EH (cell line): ENCODE measurements at places on chromosomes 6 and 20.

GRCh38 chr6:158759966-158760617 is 59.1 kb downstream of the EZR start:
- DNase-seq: no peak

DNA sequence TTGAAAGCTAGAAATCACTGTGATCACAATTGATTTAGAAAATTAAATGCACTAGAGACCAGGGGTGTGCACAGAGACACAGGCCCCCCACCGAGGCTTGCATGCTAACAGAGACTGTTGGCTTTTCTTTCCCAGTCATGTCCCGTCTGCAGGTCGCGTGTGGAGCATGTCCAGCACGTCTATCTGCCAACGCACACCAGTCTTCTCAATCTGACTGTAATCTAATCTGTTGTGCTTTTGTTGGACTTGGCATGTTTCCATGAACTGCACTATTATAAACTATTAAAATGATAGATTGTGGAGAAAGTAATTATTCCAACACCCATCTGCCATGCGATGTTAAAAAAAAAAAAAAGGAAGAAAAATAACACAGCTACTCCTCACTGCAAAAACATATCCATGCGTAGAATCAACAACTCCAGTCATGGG is 17.7 kb downstream of the MYLIP start:
- no peak for DNase-seq

- no peak for DNase-seq
Observed at GRCh38 chr6:170206851-170207431, 83.9 kb downstream of the DLL1 start.

GRCh38 chr6:169315830-169316614 is 62.4 kb upstream of the THBS2 start:
- DNase-seq: no peak

DNA sequence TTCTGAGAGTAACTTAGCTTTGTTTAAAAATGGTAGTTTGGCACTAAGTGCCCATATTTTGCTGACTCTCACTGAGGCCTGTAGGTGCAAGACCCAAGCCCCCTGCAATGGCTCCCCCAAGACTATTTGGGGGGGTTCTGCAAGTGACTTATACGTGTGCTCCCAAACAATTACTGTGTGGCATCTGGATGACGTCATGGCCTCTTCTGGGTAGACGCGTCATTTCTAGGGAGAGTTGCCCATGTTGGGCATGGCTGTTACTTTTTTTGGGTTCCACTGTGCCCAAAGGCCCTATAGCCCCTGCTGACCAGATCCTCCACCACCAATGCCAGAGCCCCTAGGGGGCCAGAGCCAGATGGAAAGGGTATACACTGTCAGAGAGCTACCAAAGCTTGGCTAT is 110.3 kb upstream of the MYLIP start:
- DNase-seq: no peak

DNA sequence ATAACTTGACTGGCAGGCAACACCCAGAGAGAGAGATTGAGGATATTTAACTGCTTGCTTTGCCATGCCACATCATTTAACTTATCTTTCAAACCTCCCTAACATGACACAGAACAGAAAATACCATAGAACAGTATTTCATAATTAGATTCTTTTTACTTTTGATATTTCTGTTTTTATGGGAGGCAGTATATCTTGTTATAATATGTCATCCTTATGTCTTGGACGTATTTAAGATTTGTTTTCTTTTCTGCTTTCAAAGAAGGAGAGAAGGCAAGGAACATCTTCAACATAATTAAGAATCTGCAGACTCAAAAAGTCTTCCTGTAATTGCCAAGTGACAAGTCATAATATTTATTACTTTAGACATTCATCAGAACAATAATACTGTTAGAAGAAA is 1283.7 kb downstream of the GRIK2 start:
- DNase-seq: no peak

- no peak for DNase-seq
Observed at GRCh38 chr6:136236466-136237293, 13.4 kb downstream of the MTFR2 start.

DNA sequence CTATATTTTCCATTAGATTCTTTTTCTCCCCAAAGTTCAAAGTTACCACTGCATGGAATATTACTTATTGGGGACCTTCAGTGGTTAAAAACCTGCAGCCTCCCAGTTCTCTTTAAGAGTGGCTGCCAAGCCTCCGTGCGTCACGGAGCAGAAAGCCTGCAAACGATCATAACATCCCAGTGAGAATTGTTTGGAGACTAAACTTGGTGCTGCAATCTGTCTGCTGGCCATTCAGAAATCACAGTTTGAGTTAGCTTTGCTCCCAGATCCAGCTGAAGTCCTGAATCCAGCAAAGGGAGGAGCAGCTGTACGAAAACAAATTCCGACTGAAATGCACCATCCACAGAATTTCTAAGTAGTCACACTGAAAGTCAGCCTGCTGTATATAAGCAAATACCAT is 213.5 kb upstream of the PDE10A start:
- DNase-seq: no peak

- no peak for DNase-seq
Observed at GRCh38 chr20:36825385-36826104, 50.4 kb upstream of the TLDC2 start.

- DNase-seq: no peak
Observed at GRCh38 chr6:56062836-56063235, 184.5 kb downstream of the COL21A1 start.

- DNase-seq: no peak
Observed at GRCh38 chr6:81638366-81638765, 114.1 kb downstream of the TENT5A start.

GRCh38 chr6:3610206-3610605 is 141.3 kb downstream of the PXDC1 start:
- DNase-seq: peak; percentile 63

GRCh38 chr6:103570431-103570830 is 1289.3 kb downstream of the HACE1 start:
- no peak for DNase-seq

GRCh38 chr20:62448038-62448437 is 20.7 kb upstream of the RBBP8NL start:
- DNase-seq: no peak

DNA sequence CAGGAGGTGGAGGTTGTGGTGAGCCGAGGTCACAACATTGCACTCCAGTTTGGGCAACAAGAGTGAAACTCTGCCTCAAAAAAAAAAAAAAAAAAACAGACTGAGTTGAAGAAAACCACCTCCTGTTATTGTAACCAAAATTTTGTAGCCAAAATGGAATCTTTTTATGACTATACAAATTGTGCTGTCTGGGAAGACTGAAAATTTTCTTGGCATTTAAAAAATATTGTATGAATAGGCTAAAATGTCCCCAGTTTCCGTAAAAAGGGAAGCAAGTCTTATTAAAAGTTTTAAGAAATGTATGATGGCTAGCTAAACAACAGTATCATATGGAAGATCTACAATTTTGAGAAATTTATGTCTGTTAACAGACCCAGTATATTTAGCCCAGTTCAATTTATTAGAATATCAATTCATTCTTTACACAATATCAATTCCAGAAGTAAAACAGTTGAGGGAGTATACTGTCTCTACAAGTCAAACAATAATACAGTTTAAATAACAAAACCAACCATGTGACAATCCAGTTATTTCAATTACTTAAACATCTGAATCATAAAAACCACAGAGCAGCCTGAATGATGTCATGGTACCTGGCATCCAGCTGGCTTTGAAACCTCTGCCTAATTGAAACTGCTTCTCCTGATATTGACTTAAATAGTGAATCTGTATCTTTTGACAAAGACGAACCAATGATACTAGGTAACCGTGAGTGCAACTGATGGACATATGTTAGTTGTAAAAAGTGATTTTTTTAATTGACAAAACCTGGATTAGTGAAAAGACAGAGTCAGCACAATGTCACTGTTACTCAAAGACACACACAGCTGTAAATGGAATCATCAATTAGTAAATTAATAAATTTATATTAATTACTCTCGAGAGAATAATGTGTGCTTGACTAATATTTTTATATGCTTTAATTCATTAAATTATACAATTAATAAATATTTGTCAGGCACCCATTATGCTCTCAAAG is 166.6 kb upstream of the MARCKS start:
- peak; percentile 85 for DNase-seq

DNA sequence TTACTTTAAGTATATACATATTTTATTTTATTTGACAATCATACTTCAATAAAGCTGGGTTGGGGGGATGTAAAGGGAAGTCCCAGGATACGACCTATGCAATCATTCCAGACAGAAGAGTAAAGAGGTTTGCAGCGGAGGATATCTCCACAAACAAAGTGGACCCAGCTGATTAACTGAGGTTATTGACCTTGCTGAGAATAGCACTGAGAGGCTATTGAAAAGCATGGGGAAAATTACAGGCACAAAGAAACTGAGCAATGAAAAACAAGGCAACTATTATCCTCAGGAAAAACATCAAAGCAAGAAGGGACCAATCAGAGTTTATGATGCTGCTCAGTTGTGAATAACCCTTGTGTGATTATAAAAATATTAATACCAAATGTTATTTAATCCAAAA is 32.6 kb downstream of the SERPINB1 start:
- no peak for DNase-seq

DNA sequence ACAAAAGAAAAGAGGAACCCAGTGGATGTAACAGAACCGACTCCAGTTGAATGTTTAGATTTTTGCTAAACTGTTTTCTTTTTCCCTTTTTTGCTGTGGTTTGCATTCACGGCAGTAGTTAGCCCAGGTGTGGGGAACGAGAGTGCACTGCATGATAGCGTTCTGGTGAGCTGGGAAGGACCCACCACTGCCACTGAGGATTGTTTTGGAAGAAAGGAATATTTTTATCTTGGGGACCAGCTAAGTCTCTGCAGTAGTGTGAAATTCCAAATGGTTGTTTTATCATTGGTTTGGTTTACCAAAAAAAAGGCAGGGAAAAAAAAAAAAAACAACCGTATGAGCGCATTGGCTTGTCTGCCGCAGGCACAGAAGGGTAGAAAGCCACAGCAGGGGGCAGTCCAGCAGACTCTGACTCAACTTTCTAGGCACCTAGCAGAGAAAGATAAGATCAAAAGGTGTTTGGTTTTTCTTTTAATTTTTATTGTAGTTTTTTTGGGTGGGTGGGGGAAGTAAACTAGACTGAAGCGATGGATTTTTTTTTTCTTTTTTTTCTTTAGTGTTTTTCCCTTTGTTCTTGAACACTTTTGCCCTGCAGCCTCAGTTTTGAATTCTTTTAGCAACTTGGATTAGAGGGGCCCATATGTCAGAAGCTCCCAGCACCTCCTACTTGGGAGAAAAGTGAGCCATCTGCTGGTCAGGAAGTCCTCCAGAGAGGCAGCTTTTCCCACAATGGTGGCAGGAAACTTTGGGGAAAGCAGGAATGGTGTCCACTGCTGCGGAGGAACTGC is 13.5 kb upstream of the RAB5IF start:
- peak; percentile 72 for DNase-seq

DNA sequence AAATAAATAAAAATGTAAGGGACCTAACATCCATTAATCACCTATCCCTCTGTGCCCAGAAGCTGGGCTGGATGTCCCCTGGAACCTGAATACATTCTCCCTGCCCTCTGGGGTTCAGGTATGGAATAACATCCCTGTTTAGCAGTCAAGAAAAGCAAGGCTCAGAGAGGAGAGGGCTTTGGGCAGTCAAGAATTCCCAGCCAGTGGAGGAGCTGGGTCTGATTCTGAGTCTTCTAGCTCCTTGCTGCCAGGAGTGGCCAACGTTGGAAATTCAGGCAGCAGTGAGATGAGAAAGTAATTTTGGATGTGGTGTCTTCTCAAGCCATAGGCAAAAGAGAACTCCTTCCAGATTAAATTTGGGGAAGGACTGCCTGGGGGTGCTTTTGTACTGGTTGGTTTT is 42.6 kb upstream of the ZNFX1 start:
- peak; percentile 60 for DNase-seq

DNA sequence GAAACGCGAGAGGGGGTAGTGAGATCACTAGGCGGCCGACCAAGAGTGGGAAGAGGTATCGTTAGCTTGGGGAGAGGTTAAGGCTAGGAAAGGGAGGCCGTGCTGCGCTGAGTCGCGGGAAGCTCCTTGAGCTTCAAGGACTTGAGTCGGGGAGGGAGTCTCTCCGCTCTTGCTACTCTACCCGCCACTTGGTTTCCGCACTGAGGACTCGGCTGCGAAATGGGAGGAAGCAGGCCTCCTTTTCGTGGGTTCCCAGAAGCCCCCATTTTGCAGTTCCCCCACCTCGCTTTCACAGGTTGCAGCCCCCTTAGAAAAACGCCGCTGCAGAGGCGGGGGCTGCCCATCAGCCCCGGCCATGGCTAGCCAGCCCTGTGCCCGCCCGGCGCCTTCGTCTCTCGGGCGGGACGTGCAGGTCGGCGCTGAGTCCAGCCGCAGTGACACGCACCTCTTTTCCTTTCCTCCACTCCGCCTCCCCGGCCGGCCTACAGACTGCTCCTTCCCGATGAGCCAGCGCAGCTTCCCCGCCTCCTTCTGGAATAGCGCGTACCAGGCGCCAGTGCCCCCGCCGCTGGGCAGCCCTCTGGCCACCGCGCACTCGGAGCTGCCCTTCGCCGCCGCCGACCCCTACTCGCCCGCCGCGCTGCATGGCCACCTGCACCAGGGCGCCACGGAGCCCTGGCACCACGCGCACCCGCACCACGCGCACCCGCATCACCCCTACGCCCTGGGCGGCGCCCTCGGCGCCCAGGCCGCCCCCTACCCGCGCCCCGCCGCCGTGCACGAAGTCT is 4.9 kb downstream of the VGLL2 start:
- peak; percentile 8 for DNase-seq

- no peak for DNase-seq
Observed at GRCh38 chr6:5744497-5744896, 262.2 kb downstream of the NRN1 start.

DNA sequence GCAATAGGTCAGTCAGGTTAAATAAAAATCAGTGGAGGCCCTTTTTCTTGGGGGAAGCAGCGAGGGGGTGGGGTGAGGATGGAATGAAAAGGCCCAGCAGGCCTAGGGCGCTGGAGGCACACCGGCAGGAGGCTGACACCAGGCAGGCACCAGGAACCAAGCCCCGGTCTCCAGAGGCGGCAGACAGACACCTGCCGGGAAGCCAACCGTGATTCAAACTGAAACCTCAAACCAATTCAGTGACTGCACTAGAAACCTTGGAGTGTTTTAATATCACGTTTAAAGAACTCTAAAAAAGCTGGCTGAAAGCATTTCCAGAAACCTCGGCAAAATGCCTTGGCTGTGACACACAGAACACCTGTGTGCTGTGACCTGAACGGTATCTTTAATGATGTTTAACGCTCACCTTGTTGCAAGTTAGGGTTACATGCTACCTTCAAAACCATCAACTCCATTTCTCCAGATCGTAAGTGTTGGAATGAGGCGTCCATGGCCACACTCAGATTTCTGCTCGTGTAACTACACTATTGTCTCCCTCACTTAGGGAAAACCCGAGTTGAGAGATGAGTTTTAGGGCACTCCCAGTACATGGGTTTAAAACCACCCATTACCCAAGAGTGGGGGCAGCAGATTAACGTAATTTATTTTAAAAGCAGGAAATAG is 27.2 kb downstream of the DIDO1 start:
- DNase-seq: no peak

GRCh38 chr6:8017276-8017701 is 46.9 kb downstream of the BLOC1S5 start:
- peak; percentile 51 for DNase-seq

GRCh38 chr6:25418454-25419052 is 139.4 kb downstream of the CARMIL1 start:
- DNase-seq: peak; percentile 47
